ENCODE measurements at places on chromosomes 2 and 18.
A peak's percentile ranks its signal among the peaks of the same experiment; 100 is the strongest.

GRCh38 chr2:79660557-79660956, 147.7 kb downstream of the CTNNA2 start:
- DNase-seq, result peak; percentile 5

- no peak for DNase-seq
Observed at GRCh38 chr2:103367877-103368276, 606.0 kb downstream of the TMEM182 start.

- no peak for DNase-seq
Observed at GRCh38 chr2:181440919-181441318, 16.3 kb upstream of the ITGA4 start.

- DNase-seq, result no peak
Observed at GRCh38 chr2:36425608-36426355, 70.2 kb downstream of the CRIM1 start.

GRCh38 chr2:59233920-59234319, 992.8 kb upstream of the FANCL start:
- DNase-seq, result no peak

GRCh38 chr2:112812318-112813267, 24.0 kb downstream of the IL1B start:
- DNase-seq, result peak; percentile 62

DNA sequence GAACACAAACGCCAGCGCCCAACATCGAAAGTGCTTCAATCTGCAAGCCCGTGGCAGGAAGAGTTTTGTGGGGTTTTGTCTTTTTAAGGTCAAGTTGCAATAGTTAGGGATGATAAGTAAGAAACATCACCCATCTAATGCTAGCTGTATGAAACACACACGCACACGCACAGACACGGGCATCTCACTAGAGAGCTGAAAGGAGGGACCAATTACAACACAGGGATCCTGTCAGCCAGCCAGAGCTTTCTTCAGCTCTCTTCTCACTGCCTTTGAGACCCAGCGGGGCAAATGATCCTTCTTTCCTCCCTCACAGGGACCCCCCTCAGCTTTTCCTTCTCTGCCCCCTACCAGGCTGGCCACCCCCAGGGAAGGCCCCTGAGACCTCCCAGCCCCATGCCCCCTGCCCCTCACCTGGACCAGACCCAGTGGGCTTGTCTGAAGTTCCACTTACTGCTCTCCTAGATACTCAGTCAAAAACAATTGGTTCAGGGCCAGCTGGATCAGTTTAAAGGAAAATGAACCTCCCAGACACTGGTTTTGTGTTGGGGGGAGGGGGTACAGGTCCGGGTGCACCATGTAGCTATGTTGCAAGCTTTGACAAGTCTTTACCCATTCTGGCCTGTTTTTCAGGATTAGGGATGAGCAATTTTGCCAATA, 17.9 kb downstream of the CYP26B1 start:
- peak; percentile 59 for DNase-seq

DNA sequence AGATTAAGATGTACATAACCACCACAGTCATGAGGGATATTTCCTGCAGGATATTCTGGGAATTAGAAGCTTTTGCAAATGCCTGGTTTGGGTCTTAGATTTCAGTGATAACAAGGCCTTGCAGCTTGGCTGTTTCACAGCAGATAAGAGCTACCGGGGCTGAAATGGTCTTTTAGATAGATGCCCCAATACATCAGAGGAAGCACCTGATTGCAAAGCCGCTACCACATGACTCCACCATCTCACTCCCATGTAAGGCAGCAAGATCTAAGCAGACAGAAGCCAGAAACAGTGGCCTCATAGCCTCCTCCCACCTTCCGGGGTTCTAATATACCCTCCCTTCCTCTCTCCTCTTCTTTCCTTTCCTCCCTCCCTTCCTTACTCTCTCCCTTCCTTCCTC, 31.1 kb upstream of the EPG5 start:
- DNase-seq, result no peak

- peak; percentile 34 for DNase-seq
Observed at GRCh38 chr2:100971221-100971620, 30.9 kb upstream of the RPL31 start.

- DNase-seq, result no peak
Observed at GRCh38 chr18:56235071-56235470, 403.3 kb downstream of the TXNL1 start.

GRCh38 chr2:144334551-144334950, 185.4 kb downstream of the ZEB2 start:
- no peak for DNase-seq

GRCh38 chr2:155651851-155652250, 680.7 kb downstream of the NR4A2 start:
- no peak for DNase-seq

DNA sequence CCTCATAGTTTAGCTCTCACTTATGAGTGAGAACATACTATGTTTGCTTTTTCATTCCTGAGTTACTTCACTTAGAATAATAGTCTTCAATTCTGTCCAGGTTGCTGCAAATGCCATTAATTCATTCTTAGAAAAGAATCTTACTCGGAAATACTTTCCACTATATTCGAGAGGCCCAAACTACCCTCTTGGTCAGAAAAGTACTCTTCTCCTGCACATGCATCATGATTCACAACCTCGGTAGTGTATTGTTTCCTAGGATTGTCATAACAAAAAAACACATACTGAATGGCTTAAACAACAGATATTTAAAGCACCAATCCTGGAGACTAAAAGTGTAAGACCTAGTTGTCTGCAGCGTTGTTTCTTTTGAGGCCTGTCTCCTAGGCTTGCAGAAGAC, 364.0 kb upstream of the SLC14A2 start:
- peak; percentile 15 for DNase-seq

- DNase-seq, result no peak
Observed at GRCh38 chr2:20353241-20353992, 2.8 kb upstream of the PUM2 start.

DNA sequence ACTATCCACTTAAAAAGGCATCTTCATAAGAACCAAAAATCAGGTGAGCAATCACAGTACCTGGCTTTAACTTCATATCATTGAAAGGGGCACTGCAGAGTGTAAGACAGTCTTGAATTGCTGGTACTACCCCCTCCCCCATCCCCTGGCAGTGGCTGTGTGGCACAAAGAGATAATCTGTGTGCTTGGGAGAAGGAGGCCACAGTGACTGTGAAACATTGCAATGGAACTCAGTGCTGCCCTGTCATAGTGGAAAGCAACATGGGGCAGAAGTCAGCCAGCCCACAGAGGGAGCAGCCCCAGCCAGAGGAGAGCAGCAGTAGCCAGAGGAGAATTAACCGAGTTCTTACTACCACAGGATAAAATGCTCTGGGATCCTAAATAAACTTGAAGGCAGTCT, 45.3 kb upstream of the UGP2 start:
- no peak for DNase-seq

- peak; percentile 67 for DNase-seq
Observed at GRCh38 chr2:189164746-189165145, 14.8 kb downstream of the COL5A2 start.

Data from cardiac fibroblast (primary cell).